ENCODE measurements at places on chromosomes 5 and 9.
A peak's percentile ranks its signal among the peaks of the same experiment; 100 is the strongest.

GRCh38 chr5:65776441-65777141 is 54.6 kb downstream of the NLN start:
- no peak for DNase-seq

GRCh38 chr5:122478741-122479442 is 166.9 kb downstream of the SNCAIP start:
- no peak for DNase-seq

- peak; percentile 54 for DNase-seq
Measured at GRCh38 chr5:57784121-57784520, 301.5 kb upstream of the ACTBL2 start.

DNA sequence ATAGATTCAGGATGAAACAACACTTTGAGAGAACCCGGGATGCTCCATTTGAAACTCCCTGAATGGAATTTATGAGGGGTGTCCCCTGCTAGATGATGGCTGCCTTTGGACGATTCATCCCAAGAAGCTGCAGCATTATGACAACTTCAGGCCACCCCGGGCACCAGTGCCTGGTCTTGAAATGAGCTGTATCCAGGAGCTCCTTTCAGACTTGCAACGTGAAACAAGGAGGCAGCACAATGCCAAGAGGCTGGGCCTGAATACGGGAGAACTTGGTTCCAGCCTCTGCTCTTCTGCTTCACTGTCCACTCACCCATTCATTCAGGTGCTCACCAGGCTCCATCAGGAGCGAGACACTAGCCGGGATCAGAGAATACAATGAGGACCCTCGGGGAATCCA is 78.3 kb downstream of the STK10 start:
- no peak for DNase-seq

- no peak for DNase-seq
Measured at GRCh38 chr9:103702572-103702971, 391.5 kb upstream of the SMC2 start.

GRCh38 chr5:68336200-68336599 is 120.6 kb downstream of the PIK3R1 start:
- no peak for DNase-seq

DNA sequence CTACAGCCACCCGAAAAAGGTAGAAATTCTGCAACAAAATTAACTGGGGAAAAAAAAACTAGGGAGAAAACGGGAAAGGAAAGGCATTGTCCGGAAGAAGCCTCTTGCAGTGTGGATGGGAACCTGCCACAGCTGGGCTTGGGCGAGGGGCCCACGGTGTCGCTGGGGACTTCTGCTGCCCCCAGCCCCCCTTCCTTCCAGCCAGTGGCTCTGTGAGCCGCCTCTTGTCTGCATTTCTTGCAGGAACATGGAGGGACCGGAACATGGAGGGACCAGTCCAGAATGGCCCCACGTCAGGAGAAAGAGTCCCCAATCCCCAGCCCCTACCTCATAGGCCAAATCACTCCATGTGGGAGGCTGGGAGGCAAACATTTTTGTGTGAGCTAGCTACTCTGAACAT is 36.9 kb upstream of the EXOC3 start:
- DNase-seq, result no peak

All from LHCN-M2 (cell line).